ENCODE measurements at places on chromosomes 12 and 14.

DNA sequence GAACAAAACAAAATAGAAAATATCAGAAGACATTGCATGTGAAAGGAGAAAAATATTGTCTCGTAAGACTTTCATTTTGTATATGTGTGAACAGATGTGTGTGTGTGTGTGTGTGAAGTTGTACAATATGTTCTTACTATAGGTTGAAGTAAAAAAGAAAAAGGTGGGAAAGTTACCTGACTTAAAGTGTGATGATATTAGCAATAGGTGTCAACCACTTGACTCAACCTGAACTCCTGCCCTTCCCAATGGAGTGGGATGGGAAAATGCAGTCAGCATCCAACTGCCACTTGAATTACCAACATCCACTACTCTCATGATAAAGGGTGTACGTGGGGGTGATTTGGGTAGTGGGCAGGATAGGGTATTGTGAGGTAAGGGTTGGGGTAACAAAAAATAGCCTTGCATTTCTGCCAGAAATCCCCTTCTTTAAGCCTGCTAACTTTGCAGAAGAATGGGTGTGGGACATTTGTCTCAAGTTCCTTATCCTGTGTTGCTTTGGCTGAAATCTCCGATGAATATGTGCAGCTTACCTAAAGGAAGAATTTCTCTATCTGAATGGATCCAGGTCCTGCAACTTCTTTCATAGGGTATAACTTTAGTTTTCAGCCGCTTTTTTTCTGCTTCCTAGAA lies 181.6 kb downstream of the CHST11 start:
- no peak for DNase-seq

- DNase-seq: no peak
These were observed 47.3 kb downstream of the NUAK1 start for GRCh38 chr12:106091446-106091820.

DNA sequence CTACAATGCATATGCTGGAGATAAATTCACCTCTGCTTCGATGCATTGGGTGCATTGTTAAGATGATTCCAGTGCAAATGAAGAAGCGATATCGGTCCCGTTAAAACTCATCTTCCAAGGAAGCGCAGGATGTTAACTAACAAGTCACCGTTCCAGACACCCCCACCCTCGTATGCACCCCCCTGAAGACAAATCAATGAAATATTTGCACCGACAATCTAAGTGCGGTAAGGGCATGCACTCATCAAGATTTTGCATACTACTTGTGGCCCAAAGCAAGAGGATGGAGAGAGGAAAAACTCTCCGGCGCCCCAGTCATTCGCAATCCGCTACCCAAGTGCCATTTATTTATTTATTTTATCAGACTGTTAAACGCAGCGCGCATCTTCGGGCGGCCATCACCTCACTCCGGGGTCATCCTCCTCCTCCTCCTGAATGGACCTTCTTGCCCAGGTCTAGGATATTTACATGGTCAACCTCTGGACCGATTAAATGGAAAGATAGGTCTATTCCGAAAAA lies 1.2 kb downstream of the NOVA1 start:
- DNase-seq: no peak

DNA sequence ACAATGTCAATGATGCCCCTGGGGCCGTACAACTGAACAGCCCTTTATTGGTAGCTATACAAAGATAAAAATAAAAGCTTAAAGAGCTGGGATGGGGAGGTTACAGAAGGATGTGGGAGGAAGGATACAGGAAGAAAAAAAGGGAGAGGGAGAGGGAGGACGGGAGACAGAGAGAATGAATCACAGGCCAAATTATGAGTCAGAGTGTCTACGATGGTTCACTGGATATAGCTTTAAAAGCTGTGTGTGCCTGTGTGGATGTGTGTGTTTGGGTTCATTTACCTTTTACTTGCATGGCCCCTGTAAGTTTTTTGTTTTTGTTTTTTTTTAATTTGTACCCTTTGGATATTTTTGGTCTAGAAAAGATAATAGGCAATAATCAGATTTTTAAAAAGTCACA lies 111.9 kb downstream of the CCDC60 start:
- DNase-seq: no peak

GRCh38 chr14:102777711-102778337 lies 575 bp downstream of the TRAF3 start:
- DNase-seq: no peak

DNA sequence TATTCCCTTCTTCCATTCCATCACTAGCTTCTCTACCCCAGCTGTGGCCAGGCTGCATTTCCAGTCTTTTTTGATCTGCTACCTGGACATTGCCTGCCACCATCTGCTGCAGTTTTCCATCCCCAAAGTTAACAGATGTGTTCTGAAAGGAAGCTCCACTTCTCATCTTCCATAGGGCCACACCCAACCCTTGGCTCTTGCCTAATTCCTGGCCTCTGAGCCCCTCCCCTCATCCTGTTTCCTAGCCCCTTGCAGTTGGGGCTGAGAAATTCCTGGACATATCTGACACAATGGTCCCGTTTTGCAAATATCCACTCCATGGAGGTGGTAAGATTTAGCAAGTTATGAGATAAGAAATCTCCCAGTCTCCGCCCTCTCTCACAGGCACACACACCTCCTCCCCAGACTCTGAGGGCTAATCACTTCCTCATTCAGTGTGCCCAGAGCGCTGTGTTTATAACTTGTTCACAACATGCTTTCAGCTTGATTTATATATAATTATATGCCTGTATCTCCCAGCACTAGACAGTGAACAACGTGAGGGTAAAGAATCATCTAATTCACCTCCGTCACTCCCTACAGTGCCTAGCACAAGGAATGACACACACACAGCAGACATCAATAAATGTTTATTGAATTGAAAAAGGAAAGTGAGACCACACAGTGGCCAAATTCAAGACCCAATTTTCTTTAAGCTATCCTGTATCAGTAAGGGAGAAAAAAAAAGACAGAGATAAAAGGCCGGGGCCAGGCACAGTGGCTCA lies 13.4 kb downstream of the SMUG1 start:
- DNase-seq: no peak

DNA sequence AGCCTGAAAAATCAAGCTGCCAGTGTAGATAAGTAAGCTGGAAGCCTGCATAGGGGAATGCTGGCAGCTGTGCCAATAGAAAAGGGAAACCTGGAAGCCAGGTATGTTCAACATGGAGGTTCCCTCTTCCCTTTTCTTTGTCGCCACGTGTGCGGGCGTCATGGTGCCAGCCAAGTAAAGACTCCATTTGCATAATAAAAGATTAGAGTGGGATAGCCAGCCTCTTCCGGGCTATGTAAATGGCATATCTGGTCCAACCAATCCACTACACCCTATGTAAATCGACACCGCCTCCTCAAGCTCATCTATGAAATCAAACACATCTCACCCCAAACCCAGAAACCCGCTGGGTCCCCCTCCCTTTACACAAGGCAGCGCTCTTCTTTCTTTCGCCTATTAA lies 5.6 kb upstream of the ADGRD1 start:
- no peak for DNase-seq

GRCh38 chr12:3493859-3494176 lies 2.8 kb downstream of the PRMT8 start:
- no peak for DNase-seq

DNA sequence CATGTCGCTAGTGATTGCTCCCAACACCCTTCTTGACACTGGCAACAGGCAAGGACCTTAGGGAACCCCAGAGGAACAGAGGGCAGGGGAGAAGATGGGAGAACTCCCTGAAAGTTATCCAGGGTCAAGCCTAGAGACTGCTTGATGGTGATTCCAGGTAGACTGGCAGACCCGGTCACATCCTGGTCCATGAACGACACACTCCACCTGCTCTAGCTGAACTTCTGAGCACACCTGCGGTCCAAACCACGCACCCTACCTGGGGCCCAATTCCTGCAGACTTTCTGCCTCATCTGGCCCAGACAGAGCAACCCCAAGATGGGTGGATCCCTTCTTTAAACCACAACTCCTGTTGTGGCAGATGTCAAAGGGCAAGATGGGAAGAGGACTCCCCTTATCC lies 34.2 kb downstream of the NCKAP5L start:
- no peak for DNase-seq

GRCh38 chr14:99664058-99664936 lies 19.4 kb downstream of the HHIPL1 start:
- no peak for DNase-seq

DNA sequence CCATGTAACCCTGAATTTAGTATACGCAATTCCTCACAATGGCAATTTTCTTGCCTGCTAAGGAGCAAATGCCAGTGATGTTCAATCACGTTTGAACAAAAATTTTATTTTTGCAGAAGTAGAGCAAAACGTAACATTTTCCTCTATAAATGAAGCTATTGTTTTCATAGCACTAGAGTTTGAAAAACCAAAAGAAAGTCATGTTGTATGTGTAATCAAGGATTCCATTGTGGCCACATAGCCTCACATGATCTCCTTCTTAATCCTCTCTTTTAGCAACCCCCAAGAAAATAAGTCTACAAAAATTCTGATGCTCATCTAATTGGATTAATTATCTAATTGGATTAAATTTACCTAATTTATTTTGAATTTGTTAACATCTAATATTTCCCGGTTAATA lies 1217.4 kb upstream of the FLRT2 start:
- no peak for DNase-seq
